Stimulated activated CD4-positive, alpha-beta T cell treated with anti-CD3 and anti-CD28 coated beads, Interleukin-1b, Interleukin-23, amount 100 ng/mL, for 1 hour (primary cell): ENCODE measurements at places on chromosomes 5 and 9.

GRCh38 chr5:180642779-180643178, 6.6 kb downstream of the FLT4 start:
- no peak for DNase-seq

DNA sequence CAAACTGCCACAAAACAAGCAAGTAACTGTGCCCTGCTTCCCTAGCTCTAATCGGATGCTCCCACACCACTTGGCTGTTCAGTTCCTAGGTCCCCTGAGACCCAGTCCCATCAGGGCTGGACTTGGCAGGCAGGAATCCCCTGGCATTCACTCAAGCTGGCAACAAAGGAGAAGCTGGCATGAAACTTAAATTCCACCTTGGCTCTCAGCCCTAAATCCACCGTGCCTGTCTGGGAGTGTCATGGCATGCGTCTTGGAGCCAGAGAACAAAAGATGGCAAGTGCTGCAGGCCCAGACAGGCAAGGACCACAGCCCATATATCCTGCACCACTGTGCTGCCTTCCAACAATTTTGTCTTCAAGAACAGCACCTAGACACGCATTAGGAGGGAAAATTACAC, 38.2 kb downstream of the ETF1 start:
- no peak for DNase-seq

DNA sequence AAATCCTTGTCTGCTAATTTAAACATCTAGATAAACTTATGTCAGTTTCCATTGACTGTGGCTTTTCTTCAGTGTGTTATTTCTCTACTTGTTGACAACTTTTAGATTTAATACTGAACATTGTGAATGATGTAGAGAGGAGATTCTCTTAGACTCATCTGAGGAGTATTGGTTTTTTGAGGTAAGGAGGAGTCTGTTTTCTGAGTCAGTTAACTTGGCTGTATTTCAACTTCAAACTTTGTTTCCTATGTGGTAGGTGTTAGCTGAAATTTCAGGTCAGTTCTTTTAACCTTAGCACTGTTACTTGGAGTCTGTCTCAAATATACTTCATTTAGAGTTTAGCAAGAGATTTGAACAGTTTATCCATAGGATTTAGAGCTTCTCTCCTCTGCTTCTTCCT, 67.9 kb downstream of the XRCC4 start:
- no peak for DNase-seq

GRCh38 chr5:129664336-129664937, 83.5 kb upstream of the MINAR2 start:
- DNase-seq = no peak

DNA sequence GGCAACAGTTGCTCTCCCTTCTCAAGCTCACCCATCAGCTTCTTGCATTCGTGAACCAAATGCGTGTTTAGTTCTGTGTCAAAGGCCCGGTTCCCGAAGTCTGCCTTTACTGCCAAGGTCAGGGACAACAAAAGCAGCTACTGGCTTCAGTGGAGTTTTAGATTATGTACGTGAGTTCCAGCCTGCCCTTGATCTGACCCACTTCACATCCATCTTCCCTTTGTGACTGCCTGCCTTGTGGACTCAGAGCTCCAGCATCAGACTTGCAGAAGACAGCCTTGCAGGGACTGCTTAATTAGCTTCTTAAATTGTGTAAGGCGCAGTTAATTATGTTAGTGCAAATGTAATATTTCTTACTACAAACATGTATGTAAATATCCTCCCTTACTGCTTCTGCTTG, 774.7 kb upstream of the EDIL3 start:
- no peak for DNase-seq

DNA sequence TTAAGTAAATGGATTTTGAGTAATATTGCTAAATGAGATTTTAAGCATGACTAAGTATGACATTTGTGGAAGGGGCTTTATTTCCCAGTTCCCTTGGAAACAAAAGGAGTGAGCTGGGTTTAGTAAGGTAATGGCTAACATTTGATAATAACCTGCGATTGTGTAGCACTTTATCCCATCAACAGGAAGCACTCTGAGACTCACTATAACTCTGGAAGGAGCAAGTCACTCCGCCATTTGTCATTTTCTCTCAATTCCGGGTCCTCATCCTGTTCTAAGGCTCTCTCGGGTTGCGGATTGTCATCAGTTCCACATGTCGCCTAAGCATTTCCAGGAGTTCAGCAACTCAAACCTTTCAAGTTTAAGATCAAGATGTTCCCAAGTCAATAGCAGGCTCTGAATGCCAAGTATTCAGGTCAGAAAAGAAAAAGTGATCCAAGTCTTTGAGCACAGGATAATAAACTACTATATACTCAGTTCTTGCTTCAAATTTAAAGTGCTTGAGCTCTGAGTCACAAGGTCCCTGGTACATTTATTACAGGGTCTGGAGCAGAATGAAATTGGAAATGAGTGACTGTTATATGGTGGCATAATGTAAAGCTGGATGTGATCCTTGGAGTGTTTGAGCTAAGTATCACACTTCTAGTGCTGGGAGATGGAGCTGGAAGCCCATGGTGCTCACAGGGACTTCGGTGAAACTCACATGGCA, 39.3 kb downstream of the CAPSL start:
- DNase-seq = no peak

DNA sequence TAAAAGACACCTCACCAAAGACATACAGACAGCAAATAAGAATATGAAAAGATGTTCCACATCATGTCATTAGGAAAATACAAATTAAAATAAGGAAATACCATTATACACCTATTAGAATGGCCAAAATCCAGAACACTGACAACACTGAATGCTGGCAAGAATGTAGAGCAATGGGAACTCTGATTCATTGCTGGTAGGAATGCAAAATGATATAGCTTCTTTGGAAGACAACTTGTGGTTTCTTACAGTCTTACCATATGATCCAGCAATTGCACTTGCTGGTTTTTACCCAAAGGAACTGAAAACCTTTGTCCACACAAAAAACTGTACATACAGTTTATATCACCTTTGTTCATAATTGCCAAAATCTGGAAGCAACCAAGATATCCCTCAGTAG, 6.5 kb downstream of the TMEM161B start:
- DNase-seq = no peak

DNA sequence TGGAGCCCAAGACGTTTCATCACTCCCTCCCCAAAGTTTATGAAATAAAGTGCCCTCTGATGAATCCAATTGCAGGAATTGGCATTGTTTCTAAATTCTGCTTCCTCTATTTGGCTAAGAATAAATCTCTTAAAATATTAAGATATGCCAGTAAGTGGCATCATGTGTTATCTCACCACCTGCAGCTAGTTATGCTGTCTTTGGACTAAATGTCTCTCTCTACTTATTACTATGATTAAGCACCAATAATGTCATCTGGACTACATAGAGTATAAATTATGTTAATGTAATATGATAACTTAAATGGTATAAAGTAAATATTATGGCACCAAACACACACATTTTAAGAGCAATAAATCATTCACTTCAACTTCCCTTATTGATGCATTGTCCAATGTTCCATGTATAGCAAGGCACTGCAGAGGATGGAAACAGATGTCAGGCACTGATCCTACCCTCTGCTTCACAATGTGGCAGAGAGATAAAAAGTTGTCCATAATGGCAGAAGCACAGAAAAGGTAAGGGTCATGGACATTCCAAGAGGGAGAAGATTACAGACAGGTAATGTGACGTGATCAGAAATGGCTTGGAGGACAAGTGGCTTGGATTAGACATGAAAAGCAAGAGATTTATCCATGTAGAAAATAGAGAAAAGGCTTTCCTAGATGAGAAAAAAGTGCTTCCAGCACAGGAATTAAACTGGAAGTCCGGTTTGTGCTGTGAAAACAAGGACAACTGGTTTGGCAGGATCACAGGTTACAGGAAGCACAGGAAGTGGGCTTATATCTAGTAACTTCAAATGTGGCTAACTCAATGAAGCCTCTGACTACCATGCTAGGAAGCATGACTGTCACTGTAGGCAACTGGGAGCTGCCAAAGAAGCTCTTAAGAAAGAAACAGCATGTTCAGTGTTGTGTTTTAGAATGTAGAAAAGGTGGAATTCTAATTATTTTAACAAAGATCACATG, 26.7 kb downstream of the MARCHF11 start:
- no peak for DNase-seq

DNA sequence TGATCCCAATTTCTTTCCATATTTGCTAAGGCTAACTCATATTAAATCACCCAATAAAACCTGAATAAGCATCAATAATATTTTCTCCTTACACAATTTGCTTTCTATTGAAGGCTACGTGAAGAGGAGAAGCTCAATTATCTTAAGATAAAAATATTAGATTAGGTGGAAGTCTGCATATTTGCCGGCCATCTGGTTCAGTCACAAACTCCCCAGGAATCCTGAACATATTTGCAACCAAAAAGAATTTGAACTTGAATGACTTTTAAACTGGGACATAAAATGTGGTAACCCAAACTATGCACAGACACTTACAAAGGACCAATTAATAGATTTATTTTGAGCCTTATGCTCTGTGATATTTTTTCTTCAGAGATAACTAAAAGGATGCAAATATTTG, 92.3 kb downstream of the HAPLN1 start:
- no peak for DNase-seq

DNA sequence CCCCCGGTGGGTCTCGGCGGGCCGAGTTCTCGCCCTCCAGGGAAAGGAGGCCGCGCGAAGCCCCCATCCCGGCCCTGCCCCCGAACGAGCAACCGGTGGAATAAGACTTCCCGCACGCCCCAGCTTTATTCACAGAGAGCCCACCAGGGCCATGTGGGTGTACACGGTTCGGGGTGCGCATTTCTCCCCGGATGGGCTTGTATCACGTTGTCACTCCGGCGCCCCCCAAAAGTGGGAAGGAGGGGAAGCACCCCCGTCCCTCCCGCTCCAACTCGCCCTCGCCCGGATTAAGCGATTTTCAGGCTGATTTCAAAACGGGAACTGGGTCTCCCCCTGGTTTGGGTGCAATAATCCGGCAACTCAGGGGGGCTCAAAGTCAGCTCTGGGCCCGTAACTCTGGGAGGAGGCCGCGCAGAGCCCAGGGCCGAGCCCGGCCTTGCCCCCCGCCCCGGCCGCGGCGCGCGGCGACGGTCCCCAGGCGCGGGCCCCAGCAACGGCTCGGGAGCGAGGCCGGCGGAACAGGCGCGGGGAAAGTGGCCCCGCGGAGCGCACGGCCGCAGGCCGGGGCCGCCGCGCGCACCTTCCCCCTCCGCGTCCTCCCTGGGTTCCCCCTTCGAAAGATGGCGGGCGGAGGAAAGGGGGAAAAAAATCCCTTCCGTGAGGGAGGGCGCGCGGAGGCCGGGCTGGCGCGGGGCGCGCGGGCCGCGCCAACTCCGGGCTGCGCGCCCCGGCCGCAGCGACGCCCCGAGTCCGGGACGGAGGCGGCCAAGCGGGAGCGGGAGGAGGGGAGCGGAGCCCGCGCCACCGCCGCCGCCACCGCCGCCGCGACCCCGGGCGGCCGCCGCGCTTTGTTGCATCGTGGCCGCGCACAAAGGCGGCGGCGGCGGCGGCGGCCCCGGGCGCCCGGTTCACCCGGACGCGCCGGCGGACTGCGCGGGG, 644 bp downstream of the BRD3 start:
- DNase-seq = no peak
